ENCODE measurements at places on chromosomes 13 and 19.
A peak's percentile ranks its signal among the peaks of the same experiment; 100 is the strongest.

- DNase-seq: no peak
Observed at GRCh38 chr13:73216381-73216831, 157.6 kb downstream of the KLF5 start.

GRCh38 chr19:33673996-33674625 is 52.4 kb downstream of the CHST8 start:
- DNase-seq: no peak

- no peak for DNase-seq
Observed at GRCh38 chr13:59247171-59247570, 916.6 kb downstream of the DIAPH3 start.

- DNase-seq: no peak
Observed at GRCh38 chr13:75492389-75492788, 10.4 kb upstream of the TBC1D4 start.

GRCh38 chr19:2457394-2458037 is 757 bp upstream of the LMNB2 start:
- no peak for DNase-seq

- no peak for DNase-seq
Observed at GRCh38 chr13:112976526-112976925, 7.5 kb downstream of the MCF2L start.

- DNase-seq: no peak
Observed at GRCh38 chr13:110808138-110808537, 94.6 kb downstream of the ING1 start.

GRCh38 chr19:28445826-28446225 is 767.1 kb downstream of the UQCRFS1 start:
- DNase-seq: no peak

DNA sequence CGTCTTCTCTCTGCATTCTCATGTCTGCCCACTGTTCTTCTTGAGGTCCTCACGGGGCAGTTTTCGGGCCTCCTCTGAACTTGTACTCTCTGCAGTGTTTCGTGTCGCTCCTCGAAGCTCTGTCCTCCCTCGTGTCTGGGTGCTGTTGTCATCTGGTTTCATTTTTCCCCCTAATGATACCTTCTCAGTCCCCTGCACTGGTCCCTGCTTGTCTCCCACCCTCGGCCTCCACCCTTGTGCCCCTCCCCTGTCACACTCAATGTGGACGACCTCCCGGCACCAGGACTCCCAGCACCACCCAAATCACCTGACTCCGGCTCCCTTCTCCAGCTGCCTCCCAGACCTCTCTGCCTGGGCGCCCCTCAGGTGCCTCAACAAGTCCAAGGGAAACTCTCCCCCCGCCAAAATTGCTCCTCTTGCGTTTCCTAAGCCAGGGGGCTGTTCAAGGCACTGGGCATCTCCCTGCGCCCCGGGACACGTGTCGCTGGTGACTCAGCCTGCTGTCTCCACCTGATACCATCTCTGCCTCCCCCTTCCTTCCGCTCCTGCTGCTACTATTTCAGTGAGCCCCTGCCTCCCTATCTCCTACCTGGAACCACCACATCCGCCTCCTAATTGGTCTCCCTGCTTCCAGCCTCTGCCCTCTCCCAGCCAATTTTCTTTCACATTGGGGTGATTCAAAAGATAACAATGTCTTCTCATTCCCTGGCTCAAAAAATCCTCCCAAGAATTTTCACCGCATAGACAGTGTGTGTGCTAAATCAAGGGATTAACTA is 49.5 kb downstream of the RFX2 start:
- DNase-seq: peak; percentile 36

DNA sequence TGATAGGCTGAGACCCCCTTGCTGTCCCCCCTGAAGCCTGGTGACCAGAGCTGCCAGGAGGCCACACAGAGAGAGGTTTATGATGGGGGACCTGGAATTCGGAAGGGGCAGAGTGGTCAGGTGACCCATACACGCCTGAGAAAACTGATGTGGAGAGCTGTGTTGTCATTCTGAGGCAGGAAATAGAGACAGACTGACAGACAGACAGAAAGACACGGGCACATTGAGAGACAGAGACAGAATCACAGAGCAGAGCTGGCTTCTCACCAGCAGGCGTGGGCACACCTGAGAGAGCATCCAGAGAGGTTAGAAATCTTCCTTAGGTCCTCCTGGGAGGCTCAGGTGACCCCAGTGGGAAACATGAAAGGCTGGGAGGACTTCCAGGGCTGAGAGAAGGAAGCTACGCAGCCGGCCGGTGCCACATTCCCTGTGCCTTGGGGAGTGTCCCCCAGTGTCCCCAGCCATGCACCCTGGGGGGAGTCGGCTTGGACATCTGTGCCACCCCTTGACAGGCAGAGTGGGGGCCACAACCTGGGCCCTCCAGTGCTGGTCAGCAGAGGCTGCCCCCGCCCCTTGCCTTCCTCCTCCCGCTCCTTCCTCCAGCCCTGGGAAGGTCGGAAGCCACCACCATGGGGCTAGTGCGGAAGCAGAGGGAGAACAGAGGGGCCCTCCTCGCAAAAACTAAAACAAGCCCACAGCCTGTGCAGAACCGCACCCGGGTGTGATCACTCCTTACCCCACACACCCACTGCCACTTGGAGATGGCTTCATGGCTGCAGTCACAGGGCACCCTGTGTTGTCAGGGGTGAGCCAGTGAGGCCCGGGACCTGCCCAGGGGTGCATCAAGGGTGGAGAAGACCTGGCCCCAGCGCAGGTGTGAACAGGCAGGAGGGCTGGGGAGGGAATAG is 2.2 kb downstream of the FFAR1 start:
- no peak for DNase-seq

DNA sequence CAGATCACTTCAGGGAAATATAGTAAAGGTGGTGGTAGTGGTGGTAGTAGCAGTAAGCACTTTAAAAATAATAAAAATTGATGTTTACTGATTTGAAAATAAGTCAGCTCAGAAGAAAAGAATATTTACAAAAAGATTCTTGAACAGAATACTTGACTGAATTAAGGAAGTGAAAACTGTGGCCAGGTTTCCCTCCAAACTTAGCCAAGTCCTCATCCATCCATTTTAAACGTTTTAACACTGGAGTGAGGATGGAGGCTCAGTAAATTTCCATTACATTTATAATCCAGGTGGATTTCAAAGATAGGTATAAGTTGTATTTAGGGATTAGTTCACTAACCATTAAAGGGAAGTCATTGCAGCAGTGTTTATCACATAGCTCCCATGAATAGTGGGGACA is 221.5 kb downstream of the RGCC start:
- DNase-seq: no peak

DNA sequence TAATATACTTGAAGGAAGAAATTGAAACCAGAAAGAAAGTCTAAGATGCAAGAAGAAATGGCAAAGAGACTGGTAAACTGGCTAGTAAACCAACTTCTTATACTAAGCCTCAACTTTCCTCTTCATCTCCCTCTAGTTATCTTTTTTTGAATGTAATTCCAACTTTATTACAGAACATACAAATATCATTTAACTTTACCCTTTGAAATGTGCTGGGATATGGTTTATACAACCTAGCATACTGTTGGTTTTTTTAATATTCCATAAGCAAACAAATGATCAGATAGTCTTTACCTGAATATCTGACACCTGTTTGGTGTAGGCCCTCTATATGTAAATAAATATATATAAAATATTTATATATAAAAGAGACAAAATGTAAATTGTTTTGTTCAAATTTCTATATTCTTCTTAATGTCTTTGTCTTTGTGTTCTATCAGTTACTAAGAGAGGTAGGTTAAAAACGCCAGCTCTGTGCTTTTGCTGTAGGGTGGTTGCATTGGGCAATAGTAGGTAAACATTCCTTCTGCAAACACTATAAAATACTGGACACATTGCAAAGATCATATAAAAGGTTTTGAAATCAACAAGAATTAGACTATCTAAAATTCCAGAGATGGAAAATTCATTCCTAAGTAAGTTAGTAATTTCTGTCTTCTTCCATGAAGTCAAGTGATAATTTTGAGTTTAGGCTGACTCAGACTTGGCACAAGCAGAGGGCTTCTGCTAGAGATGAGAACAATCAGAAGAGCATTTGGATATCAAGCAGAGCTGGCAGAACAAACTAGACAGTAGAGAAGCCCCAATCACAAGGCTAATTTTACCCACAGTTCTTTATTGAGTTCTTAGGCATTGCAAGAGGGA is 383.3 kb downstream of the RFC3 start:
- DNase-seq: no peak

- DNase-seq: no peak
Observed at GRCh38 chr19:18666317-18666716, 17.2 kb upstream of the CRTC1 start.

GRCh38 chr13:39682310-39682709 is 26.8 kb downstream of the COG6 start:
- no peak for DNase-seq

DNA sequence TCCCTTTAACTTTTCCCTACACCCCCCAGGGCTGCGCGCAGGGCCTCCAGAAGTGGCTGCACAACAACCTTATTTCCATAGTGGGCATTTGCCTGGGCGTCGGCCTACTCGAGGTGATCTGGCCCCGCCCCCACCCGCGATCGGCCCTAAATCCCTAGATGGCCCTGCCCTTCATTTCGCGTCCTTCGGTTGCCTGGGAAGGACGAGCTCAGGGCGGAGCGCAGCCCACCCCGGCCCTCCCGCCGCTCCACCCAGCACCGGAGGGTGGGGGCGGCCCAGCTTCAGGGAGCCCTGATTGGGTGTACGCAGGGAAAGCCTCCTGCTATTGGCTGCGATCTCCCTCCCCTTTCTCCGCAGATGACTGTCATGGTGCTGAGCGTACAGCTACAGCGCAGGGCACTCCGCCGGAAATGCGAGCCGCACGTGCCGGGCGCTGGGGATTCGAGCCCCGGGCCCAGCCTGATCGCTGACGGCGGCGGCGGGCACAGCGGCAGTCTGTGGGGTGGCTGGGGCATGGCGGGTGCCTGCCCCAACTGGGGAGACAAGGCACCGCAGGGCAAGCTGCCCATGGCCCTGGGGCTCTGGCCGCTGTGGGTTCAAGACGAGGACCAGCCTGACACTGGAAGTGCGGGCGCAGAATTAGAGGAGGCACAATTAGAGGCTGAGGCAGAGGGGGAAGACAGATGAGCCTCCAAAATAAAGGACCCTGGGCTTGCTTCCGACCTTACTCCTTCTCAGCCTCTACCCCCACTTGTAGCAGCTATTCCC is 4.3 kb downstream of the CD37 start:
- DNase-seq: no peak

DNA sequence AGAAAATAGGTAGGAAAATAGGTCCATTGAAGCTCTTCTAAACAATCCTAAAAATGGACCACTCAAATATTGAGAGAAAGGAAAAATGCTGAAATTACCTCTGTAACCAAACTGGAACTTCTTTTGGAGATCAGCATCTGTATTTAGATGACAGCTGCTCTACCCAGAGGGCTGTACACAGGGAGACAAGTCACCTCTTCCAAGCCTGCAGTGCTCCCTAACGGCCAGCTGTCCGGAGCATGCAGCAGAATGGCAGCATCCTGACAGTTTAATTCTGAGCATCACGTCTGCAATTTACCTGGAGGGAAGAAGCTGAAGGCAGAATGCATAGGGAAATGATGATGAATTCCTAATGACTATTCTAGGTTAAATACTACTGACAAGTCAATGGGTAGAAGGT is 62.8 kb upstream of the DIAPH3 start:
- DNase-seq: no peak

DNA sequence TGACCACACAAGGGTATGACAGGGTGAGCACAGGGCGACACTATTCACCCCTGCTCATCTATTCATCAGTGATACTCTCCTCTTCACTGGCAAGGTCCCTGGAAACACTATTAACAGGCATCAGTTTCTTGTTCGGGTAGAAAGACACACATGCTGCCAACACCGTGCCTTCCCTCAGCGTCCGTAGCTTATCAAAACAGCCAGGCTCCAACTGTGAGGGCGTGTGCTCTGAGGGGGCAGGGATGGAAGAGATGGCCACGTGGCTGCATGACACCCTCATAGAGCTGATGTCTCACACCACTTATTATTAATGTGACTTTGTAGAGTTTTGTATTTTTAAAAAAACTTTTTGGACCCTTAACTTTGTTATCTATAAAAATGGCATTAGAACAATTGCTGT is 160.3 kb downstream of the ITGBL1 start:
- DNase-seq: no peak

DNA sequence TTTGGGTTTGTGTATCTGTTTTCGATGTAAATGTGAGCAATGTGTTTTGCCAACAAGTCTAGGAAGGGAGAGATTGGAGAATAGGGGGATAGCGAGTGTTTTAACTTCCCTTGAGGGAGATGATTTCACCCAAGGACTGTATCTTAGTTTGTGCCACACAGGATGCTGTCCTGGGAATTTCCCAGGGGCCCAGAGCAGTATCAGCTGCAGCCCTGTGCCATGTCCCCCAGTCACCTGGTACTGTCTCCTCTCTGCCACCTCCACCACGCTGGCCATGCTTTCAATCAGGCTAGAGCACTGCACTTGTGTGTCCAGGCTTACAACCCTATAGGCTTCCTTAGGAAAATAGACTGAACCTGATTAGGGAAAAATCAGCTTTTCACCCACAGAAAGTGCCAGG is 40.1 kb upstream of the CLDN10 start:
- DNase-seq: no peak

DNA sequence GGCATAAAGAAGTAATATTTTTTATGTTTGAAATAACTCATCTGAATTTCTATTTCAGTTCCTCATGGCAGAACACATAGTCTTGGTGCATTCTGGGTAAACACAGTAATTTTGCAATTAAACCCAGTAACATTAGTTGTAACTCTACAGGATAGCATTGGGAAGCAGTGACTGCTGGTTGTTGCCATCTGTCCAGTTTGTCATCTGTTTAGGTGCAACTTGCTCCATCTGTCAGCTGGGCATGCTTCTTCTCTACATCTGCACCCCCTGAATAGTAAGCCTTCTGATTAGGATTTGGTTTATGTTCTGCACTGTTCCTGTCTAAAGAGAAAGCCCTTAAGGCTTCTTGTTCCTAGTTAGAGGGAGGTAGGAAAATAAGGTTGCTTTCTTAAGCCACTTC is 63.5 kb upstream of the CSNK1A1L start:
- DNase-seq: no peak

DNA sequence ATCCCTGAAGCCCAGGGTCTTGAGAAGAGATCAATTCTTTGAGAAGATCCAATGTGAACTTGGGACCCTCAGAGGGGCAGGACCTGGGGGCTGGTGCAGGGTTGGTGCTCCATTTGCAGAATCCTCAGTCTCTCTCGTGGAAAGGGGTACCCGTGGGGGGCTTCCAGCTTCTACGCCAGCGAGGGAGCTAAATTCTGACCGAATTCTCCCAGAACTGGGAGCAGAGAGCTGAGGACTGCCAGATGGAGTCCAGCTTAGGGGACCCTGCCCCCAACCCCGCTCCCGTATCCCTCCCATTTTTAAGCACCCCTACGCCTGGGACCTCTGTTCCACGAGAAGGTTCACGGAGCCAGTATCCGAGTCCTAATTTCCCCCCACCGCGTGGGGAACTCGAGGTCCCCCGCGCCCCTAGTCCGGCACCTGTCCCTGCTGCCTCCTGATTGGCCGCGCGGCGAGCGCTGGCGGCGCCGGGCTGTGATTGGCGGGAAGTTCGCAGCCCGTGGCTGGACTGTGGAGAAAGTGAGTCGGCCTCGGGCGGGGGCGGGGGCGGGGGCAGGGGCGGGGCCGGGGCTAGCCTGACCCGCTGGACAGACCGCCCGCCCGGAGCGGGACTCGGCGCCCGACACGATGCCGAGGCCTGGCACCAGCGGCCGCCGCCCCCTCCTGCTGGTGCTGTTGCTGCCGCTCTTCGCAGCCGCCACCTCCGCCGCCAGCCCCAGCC is 4.4 kb upstream of the LTBP4 start:
- no peak for DNase-seq

Measured in stimulated activated CD4-positive, alpha-beta T cell treated with anti-CD3 and anti-CD28 coated beads, Interleukin-4, amount 100 ng/mL, for 24 hours (primary cell).